Placental pericyte (primary cell): ENCODE measurements at places on chromosomes 3 and 15. TPM values are rescaled to one million over a fixed set of nuclear protein-coding genes. Genes with fewer than 3 reads are reported as not detected.

CPN2 gene
- total RNA-seq, result not detected in 2 replicates

GOLGA8B gene
- 24.5 and 39.2 TPM in 2 replicates for total RNA-seq

ZNF80 gene
- total RNA-seq, result not detected in 2 replicates

UBR1 gene
- total RNA-seq, result 29.5 and 58.6 TPM in 2 replicates

FRMD5 gene
- total RNA-seq, result 0.88 and 13.5 TPM in 2 replicates

IQCH gene
- 1.5 and 1.9 TPM in 2 replicates for total RNA-seq

C3orf70 gene
- total RNA-seq, result 0.22 and 2.3 TPM in 2 replicates

MB21D2 gene
- total RNA-seq, result 12.7 and 32.6 TPM in 2 replicates

TRAT1 gene
- not detected in 2 replicates for total RNA-seq
